Fibroblast of skin of back (primary cell): ENCODE measurements at places on chromosomes 12 and 14.
A peak's percentile ranks its signal among the peaks of the same experiment; 100 is the strongest.

- DNase-seq, result no peak
Measured at GRCh38 chr14:104767634-104767918, 14.6 kb downstream of the SIVA1 start.

DNA sequence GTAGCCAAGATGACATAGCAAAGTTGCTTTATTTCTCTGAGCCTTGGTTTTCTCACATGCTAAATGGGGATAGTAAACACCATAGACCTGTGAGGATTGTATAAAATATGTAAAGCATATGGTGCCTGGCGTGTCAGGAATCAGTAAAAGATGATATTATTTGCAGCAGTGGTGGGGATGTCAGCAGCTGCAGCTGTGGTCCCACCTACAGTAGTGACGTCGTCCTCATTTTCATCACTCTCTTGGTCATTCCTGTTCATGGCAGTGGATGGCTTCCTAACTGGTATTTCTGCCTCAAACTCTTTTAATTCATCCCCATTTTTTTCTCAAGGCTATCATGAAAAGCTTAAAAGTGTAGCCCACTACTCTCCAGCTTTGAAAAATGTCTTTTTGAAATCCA is 12.1 kb downstream of the BMAL2 start:
- DNase-seq, result no peak

- no peak for DNase-seq
Measured at GRCh38 chr14:24437736-24438067, 4.9 kb downstream of the SDR39U1 start.

- DNase-seq, result no peak
Measured at GRCh38 chr12:50117057-50117622, 5.1 kb downstream of the COX14 start.

DNA sequence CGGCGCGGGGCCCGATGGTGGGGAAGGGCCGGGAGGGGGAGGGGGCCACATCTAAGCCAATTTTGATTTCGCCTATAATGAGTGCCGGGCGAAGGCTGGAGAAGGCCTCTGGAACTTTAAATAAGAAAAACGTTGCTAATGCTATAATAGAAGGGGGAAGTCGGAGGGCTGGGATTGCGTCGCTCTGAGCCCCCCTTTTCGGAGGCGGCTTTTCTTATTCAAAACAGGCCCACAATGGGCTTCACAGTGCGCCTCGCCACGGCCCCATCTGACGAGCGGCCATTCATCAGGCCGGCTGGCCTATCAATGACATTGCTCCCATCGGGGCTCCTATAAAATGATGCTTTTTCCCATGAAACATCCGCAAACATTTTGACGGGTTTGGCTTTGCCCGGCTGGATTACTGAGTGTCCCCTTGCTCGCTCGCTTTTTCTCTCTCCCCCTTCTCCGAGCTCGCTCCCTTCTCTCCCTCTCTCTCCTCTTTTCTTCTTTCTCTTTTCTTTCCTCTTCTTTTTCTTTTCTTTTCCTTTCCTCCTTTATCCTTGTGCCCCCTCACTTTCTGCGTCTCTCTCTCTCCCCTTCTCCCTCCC is at the start of gene RFX4:
TSS of gene RFX4 (plus strand) at position 364 of the 590 bp plus-strand sequence. CDS start 317 bp downstream, outside the sequence.
- no peak for DNase-seq

DNA sequence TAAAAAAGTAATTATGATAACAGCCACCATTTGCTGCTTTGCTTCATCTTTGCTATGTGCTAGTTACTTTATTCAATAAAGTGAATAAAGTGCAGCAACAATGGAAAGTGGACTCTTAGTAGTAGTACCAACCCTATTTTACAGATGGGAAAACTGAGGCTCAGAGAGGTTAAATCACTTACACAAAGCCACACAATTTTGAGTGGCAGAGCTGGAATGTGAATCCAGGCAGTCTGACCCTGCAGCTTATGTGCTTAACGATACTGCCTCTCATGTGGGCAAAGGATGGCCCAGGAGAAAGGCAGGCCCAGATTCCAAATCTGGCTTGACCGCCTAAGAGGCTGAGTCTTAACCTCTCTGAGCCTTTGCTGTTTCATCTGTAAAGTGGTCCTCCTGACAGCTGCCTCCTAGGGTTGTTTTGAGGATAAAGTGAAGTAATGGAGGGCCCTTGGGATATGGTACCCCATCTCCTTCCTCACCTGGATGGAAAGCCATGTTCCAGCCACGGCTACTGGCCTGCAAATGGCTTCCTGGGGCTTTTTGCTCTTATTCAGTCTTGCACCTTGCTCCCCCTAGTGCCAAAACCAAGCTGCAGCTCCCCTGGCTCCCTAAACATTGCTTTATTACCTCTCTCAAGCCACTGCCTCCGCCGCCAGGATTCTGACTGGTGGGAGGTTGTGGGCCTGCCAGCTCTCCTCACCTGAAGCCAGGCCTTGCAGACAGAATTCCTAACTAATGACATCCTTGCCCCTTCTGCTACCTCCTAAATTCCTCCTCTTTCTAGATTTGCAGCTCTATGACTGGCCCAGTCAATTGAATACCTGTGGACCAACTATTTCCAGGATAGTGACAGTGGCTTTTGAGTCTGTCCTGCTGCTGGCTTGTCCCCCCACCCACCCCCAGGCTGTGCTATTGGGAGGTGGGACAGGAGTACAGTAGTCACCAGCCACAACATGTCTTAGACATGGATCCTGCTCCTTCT is 283.3 kb upstream of the PWP1 start:
- DNase-seq, result peak; percentile 62

DNA sequence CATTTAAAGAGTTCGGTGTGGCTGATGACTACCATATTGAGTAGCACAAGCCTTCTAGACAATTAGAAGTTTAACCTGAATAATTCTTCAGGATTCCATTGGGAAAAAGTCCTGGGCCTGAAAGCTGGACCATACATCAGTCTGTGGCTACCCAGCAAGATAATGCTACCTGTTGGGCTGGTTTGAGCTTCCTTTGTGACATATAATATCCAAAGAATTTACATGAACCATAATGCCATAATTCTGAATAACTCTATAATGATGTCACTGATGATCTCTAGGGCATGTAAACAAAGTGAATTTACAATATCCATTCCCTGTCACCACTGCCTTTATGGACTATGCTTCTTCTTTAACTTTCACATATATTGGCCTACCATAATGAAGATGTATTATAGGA is 3.8 kb upstream of the YBX3 start:
- peak; percentile 5 for DNase-seq

GRCh38 chr12:92034858-92035401 is 110.7 kb downstream of the BTG1 start:
- peak; percentile 72 for DNase-seq

DNA sequence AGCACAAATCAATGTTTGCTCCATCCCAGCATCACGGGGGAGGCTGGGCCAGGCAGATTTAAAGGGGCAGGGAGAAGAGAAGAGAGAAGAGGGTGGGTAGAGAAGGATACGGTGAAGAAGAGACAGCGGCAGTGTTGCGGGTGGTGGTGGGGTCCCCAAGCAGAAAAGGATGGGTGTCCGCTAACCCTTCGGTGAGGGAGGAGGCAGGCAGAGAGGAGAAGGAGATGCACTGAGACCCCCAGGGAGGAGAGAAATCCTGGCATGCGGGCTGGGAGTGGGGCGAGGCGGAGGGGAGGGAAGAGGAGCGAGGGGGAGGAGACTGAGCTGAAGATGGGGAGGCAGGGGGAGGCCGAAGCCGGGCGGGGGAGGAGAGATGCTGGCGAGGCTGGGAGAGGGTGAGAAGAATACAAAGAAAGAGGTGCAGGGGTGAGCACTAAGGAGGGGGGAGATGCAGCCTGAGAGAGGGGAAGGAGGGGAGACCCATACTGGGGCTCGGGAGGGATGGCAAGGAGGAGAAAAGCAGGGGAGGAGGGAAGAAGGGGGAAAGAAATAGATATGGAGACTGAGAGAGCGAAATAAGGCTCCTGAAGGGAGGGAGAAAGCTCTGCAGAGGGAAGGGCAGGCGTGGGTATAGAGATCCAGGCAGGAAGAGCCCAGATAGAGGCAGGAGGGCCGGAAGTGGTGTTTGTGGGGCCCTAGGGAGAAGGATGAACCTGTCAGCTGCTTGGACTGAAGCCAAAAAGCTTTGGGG is at the start of gene JPH4:
TSS of gene JPH4 (minus strand) at position 231 of the 751 bp plus-strand sequence. CDS start 1,337 bp downstream, outside the sequence.
- DNase-seq, result no peak

DNA sequence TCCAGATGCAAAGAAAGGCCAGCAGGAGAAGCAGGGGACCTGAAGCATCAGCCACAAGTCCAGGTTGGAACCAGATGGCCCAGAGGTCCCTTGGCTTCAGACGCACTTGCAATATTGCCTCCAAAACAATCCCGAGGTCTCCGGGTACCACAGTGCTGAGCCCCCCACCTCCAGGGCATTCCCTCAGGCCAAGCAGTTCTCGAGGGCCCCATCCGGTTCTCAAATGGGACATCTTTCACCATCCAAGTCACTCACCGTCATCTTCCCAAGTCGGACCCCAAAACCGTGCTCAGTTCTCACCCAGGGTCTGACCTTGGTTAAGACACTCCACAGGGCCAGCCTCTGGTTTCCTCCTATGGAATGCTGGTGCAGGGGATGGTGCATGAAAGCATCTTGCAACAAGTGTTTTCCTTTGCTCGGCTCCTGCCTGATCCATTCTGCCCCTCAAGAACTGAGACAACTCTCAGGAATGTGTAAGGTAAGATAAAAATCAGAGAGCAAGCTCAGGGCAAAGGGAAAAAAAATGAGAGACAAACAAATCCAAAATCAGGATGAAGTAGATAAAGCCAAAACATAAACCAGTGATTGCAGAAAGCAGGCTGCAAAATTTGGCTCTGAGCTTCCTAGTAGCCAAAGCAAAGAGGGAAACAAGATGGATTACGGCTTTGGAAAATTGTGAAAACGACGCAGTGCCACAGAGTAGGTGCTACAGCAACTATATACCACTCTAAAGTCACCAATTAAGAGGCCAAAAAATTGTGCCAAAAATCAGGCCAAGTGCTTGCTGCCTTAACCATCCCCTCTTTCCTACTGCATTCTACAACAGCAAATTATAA is 8.0 kb downstream of the NCOR2 start:
- no peak for DNase-seq

DNA sequence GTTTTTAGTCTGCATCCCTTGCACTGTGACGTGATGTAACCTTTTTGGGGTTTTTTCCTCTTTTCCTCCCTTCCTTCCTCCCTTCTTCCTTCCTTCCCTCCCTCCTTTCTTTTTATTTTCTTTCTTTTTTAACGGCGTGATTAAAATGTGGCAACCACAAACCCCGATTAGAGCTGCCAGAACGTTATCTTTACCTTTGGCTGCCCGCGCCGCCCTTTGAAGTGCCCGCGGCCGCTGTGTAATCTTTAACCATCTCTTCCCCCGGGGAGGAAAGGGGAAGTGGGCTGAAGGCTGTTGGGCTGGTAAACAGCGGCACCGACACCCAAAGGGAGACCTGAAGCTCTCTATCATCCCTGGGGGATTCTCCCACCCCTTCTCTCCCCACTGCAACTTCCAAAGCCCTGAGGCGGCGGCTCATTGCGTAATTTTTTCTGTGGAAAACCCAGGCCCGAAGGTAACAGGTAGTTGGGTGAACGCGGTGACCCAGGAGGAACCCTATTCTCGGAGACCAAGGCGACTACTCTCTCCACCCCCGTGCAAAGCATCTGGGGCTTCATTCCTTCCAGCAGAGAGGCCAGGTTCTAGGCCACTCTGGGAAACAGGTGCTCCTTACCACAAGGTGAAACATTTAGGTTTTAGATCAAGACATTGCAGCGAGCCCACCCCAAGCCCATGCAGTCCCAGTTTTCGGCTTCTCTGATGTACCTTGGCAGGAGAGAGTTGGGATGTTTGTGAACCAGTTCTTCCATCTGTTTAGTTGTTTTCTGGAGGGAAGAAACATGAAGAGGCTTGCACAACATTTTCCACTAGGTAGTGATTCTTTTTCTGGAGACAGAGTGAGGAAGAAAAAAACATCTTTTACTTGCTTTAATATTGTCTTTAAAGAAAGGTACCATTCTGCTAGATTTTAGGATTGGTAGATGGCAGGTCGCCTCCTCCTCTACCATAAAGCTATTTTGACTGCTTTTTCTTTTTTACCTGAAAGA is 1.5 kb downstream of the LGR5 start:
- no peak for DNase-seq

DNA sequence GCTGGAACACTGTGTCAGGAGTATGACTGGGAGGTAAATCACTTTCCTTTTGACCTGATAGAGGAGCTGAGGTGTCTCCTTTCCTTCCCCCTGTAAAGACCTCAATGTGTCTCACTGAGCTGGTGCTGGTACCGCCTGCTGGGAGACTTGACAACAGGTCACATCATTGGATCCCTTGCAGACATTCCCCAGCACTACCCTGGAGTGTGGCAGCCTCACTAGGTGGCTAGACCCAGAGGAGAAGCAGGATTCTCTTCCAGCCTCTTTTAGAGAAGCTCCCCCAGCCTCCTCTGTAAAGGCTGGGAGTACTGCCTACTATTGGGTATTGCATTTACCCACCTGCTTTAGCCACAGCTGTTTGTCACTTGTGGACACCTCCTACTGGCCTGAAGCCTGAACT is 223.9 kb downstream of the ADGRD1 start:
- no peak for DNase-seq

DNA sequence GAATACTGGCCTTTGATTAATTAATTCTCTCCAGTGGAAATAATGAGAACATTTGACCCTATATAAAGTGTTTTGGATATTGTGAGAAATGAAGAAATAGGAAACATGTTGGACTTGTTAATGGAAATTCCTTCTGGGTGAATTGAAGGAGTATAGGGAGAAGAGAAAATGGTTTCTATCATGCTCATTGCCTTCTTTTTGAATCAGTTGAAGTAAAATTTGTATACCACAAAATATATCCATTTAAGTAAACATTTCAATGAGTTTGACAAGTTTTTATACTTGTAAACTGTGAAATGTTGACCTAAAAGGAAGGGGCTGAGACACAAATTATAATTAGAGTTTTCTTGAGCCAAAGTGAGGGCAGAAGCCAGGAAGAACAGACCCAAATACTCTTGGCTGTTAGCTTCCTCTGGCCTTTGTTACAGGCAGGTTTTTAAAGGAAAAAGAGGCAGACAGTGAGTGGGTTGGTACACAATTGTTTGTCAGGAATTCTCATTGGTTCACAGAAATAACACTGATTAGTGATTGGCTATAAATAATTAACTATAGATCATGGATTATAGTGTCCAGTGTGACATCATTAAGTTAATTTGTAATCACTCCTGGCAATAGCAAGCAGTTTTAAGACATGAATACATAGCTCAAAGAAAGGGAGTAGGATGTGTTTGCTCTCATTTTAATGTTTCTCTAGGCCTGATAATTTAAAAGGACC is 826 bp downstream of the ZNF705A start:
- peak; percentile 3 for DNase-seq

GRCh38 chr14:100532154-100532861 is 54.9 kb downstream of the BEGAIN start:
- peak; percentile 45 for DNase-seq

DNA sequence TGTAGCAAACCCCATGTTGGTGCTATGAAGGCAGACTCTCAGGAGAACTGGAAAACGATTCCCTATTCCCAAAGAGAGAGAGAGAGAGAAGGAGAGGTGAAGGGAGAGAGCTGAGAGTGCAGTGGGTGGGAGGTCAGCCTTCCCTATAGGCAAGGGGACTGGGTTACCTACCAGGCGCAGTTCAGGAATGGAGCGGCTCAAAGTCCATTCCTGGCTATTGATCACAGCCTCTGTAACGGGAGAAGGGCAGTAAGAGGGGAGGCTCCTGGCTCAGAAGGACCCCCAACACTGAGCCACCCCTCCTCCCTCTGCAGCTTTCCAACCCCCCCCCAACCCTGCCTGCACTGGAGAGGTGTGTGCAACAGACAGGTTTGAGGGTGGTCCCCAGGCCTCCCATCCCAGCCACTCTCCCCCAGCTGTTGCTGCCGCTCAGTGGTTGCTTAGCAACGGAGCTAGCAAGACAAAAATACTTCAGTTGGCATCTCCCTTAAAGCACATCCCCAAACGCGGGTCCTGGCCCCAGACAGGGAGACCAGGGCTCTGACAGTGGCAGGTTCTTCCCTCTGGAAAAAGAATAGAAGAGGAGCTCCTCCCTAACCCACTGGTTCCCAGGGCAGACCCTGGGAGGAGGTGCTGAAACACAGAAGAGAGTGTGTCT is 3.2 kb downstream of the AGAP2 start:
- DNase-seq, result no peak

GRCh38 chr14:29108908-29109307 is 342.3 kb downstream of the FOXG1 start:
- no peak for DNase-seq
